Stimulated activated CD4-positive, alpha-beta T cell treated with anti-CD3 and anti-CD28 coated beads, Interleukin-12 subunit alpha, Interleukin-12 subunit beta, amount 100 ng/mL, for 48 hours (primary cell): ENCODE measurements at places on chromosomes 6 and 20.

DNA sequence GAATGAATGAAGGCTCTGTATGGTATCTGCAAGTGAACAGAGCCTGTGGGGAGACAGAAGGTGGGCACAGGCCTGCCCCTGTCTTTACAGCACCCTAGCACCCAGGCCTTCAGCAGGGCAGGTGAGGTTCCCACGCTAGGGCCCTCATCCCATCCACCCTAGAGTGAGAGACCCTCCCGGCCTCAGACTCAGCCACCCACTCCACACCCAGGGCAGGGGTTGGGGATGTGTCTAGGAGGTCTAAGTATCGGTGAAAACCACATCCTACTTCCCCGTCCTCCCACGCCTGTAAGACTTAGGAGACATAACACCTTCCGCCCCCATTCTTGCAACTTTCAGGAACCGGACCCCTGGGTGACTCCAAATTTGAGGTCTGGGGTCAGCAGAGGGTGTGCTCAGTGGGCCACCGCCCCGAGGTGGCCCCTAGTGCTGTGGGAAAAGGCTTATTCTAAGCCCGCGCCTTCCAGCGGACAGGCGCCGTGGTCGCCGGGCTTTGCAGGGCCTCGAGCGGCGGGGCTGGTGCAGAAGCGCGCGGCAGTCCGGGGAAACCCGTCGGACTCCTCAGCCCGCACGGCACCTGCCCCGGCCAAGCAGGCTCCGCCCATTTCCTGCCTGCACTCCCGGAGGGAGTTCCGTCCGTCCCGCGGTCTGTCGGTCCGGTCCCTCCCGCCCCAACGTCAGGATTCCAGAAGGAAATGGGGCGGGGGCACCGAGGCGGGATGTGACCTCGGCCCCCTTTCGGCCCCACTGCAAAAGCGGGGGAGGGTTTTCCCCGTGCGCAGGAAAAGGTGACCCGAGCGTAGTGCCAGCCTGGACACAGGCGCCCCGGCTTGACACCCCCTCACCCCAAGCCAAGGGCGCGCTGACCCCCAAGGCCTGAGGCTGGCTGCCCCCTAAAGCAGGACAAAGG is 868 bp downstream of the SAMD10 start:
- peak; percentile 46 for DNase-seq

- DNase-seq = no peak
Observed at GRCh38 chr20:19308146-19308545, 95.7 kb downstream of the SLC24A3 start.

GRCh38 chr6:49634092-49634835 is 2.4 kb downstream of the RHAG start:
- no peak for DNase-seq

GRCh38 chr6:15061180-15061641 is 184.7 kb upstream of the JARID2 start:
- no peak for DNase-seq

DNA sequence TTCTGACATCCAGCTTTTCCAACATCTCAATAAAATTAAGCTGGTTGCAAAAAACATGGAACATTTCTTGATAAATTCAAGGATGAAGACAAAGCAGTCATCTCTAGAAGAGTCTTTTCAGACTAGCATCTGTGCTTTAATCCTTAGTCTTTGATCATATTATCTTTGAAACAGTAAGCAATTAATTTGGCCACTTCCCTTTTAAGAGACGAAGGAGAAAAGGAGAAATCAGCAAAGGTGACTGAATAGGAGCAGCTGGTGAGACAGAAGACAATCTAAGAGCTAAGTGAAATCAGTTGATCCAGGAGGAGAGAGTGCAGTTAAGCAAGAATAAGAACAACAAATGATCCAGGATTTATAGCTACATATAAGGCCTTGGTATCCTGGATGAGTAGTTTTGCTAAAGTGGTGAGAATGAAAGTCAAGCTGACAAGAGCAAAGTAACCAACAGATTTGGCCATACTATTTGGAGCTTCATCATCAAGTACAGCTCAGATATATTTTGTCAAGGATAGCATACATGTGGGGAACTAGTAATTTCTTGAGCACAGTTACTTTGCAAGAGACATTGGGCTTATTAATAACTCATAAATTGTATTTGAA is 215.5 kb downstream of the ADGB start:
- DNase-seq = no peak

DNA sequence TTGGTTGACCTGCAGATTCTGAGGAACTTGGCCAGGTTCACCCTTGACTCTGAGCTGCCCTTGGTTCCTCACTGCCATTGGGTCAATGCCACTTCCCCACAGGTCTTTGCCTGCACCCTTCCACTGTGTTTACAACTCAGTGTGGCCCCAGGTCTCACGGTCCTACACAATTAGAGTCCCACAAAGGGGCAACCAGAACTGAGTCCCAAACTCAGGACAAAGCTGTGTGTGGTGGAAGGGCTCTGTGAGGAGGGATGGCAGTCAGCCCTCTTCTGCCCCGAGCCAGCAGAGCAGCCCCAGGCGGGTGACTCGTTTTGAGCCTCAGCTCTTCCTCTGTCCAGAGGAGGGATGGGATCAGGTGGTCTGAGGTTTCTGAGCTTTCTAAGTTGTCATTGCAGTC is 69.5 kb downstream of the NPEPL1 start:
- DNase-seq = no peak

DNA sequence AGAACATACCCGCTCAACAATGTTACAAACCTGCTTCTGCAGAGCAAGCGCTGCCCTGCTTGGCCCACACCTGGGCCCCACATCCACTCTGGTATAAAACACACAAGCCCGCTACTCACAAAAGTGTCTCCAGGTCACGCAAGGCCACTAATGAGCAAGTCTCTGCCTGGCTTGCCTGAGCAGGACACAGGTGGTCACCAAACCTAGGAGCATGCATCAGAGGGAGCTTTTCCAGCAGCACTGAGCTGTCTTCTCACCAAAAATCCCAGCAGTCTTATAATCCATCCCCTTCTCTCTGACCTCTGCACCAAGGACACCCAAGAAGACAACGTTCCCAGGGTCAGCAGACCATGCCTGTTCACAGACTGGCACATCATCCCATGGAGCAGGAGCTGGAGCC is 100.8 kb downstream of the DLL1 start:
- DNase-seq = no peak

DNA sequence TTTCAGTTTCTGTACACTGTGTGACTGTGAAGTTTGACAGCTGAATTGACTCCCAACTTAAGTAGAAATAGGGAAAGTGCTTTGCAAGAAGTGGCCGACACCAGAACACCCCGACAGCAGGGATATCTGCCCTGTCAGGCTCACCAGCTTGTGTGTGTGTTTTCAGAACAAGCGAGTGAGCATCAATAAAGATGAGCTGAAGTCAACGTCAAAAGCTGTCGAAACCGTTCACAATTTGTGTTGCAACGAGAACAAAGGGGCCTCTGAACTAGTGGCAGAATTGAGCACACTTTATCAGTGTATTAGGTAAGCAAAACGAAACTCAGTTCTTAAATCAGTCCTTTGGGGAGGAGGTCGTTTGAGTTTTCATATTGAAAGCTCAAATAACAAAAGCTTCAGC is 10.7 kb downstream of the NELFCD start:
- no peak for DNase-seq

- DNase-seq = no peak
Observed at GRCh38 chr6:111724039-111724438, 118.4 kb upstream of the TRAF3IP2 start.

- no peak for DNase-seq
Observed at GRCh38 chr6:107715550-107716321, 108.4 kb downstream of the SCML4 start.

- no peak for DNase-seq
Observed at GRCh38 chr6:36949636-36950035, 4.9 kb upstream of the PI16 start.

DNA sequence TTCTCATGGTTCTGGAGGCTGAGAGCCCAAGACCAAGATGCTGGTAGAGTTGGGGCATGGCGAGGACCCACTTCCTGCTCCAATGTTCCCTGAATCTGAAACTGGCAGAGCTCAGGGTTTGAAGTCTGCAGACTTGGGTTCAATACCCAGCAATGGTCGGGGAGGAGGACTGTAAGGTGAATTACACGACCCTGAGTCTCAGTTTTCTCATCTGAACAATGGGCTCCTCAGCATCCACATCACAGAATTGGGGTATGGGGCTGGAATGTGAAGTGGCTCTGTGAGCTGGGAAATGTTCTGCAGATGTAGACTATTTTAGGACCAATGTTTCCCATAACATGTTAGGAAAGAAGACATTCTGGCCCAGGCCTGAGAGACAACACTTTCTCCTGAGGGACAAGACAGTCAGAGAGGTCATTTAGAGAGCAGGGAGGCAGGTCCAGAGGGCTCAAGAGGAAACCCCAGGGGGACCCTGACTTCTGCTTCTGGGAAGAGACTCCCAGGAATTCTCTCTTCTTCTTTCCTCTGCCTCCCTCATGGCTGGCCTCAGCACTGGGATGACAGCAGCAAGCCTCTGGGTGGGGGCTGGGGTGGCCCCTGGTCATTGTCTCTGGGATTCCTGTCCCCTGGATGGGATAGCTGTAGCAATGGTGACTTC is 141.3 kb upstream of the PMEPA1 start:
- DNase-seq = no peak

GRCh38 chr6:159311618-159312017 is 142.4 kb downstream of the FNDC1 start:
- no peak for DNase-seq

- DNase-seq = no peak
Observed at GRCh38 chr20:15675061-15675514, 898.2 kb downstream of the KIF16B start.

GRCh38 chr6:124536842-124537191 is 425.4 kb upstream of the RNF217 start:
- DNase-seq = no peak
